Prostate gland (tissue), 2 donors: ENCODE measurements at places on chromosomes 4 and X. TPM values are rescaled to one million over a fixed set of nuclear protein-coding genes. Genes with fewer than 3 reads are reported as not detected.

- no peak for DNase-seq
These were observed 29.7 kb downstream of the PARM1 start for GRCh38 chr4:74962584-74962983.

DNA sequence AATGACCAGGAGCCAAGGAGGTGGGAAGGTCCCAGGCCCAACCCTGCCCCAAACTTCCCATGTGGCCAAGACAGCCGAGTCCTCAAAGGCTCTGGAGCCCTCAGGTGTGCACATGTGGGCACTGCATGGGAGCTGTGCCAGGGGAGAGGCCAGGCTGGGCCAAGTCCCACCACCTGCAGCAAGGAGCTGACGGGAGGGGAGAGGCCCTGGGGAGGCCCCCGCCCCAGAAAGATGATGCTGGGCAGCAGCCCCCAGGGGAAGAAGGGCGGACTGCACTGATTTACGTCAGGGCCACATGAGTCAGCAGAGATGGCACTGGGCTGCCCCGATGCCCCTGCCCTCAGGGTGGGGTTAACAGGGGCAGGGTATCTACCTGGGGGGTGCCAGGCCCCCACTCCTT is 1.4 kb downstream of the L1CAM start:
- no peak for DNase-seq

DNA sequence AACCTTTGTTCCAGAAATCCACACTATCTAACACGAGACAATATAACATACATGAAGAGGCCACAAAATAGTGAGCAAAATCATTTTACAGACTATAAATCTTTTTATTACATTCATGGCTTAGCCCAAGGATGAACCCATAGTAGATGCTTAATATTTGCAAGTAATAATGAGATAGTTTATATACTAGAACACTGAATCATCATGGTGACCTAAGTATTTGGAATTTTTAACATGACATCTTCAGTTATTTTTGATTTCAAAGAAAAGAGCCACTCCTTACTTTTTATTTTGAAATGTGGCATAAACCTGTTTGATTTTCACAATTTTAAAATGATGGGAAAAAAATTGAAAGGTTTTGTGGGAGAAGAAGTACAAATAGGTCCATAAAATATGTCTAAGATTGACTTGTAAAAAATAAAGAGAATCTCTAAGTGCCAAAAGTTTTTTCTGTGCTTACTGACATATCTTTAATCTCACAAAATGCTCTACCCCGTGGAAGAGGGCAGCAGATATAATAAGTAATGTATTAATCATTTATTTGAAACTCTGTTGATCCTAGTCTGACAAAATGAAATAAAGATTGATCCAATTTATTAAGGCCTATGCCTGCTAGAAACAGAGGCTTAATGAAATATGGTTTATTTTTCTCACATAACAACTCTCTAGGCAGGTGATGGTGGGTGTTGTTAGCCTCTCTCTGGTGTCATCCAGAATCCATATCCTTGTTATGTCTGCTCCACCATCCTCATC is 224.5 kb upstream of the CENPE start:
- DNase-seq = no peak

GRCh38 chr4:153539422-153539821 is 73.3 kb downstream of the TMEM131L start:
- DNase-seq = no peak

Gene SPATA18
- 16.6 TPM for total RNA-seq

Gene RTL5
- 2.8 TPM for total RNA-seq

Gene H2BW2
- total RNA-seq = 4.2 TPM
